ENCODE measurements at places on chromosomes 13 and 19. TPM values are rescaled to one million over a fixed set of nuclear protein-coding genes. Genes with fewer than 3 reads are reported as not detected.

DNA sequence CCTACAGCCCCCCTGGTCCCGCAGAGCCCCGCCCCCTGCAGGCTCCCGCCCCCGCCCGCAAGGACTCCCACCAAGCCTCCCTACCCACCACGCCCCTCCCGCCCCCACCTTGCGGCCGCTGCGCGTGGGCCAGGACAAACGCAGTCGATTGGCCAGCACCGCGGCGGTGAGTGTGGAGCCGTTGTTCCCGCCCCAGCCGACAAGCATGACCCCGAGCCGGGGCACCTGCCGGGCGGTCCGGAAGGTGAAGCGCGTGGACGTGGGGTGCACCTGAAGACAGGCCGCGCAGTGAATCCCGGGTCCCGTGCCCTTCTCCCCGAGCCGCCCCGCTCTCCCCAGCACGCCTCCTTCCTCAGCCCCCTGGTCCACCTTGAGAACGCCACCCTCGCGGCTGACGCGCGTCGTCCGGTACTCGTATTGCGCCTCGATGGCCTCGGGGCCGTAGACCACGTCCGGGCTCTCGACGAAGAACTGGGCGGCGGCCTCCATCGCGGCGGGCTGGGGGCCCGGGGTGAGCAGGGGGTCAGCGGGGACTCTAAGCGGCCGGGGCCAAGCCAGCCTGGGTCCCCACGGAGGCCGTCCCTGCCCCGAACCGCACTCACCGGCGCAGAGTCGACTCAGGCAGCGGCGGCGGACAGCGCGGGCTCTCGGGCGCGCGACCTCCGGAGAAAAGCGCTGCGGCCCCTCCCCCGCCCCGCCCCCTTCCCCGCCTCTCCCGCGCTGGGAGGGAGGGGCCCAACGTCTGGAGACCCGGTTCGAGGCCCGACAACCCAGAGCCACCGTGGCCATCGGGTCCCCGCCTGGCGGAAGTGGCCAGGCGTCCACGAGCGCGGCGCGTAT lies at the start of gene ISYNA1:
Gene ISYNA1, minus strand, starts transcription at position 643 of the 840 bp plus-strand sequence. Its CDS starts 154 bp downstream, at position 489.
- no peaks in the 10 kb centered on the region for H3K27me3 ChIP-seq
- H3K27ac ChIP-seq, result peak within 1 kb of the TSS; percentile 88
- H3K36me3 ChIP-seq, result no peaks in the 10 kb centered on the region

- no peaks in the 10 kb centered on the region for H3K36me3 ChIP-seq
- H3K4me1 ChIP-seq, result peaks cover 6% of the 10 kb centered on the region
- H3K27ac ChIP-seq, result no peak overlapping the region
- DNase-seq, result no peak
Observed at GRCh38 chr19:53903055-53903680, 5.9 kb upstream of the CACNG7 start.

DNA sequence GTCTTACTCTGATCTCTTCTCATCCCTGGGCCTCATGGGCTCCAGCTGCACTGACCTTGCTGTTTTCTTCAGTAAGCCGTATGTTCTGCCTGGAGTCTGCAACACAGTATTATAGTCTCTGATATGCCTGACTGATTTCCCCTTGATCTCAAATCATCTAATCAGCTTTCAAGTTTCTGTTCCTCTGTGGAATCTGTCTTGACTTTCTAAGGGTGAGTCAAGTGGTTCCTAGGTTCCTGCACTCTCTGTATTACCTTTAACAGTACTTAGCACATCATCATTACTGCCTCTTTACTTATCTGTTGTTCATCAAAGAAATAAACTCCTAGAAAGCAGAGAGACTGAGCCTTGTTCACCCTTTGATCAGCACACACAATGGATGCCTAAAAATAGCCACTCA lies 350.7 kb downstream of the LMO7 start:
- H3K36me3 ChIP-seq, result no peaks in the 10 kb centered on the region
- H3K27ac ChIP-seq, result no peak overlapping the region
- H3K27me3 ChIP-seq, result no peaks in the 10 kb centered on the region
- H3K4me3 ChIP-seq, result no peak overlapping the region
- DNase-seq, result no peak

- no peaks in the 10 kb centered on the region for H3K36me3 ChIP-seq
- no peaks in the 10 kb centered on the region for H3K27me3 ChIP-seq
- peaks cover 7% of the 10 kb centered on the region for H3K4me1 ChIP-seq
- peak overlapping the region; percentile 31 for H3K27ac ChIP-seq
- no peak overlapping the region for H3K4me3 ChIP-seq
- DNase-seq, result no peak
Observed at GRCh38 chr13:76822698-76823267, 63.4 kb downstream of the KCTD12 start.

GRCh38 chr13:97307118-97307881 lies 85.2 kb downstream of the MBNL2 start:
- H3K4me1 ChIP-seq, result peaks cover 33% of the 10 kb centered on the region
- no peak overlapping the region for H3K27ac ChIP-seq
- H3K36me3 ChIP-seq, result no peaks in the 10 kb centered on the region
- no peaks in the 10 kb centered on the region for H3K27me3 ChIP-seq
- no peak overlapping the region for H3K4me3 ChIP-seq

The DHX34 gene
- polyA plus RNA-seq, result 6.1 TPM

- no peak overlapping the region for H3K4me3 ChIP-seq
- no peak for DNase-seq
- no peak overlapping the region for H3K27ac ChIP-seq
- H3K4me1 ChIP-seq, result no peaks in the 10 kb centered on the region
- H3K27me3 ChIP-seq, result no peaks in the 10 kb centered on the region
Observed at GRCh38 chr13:71358218-71358617, 508.8 kb downstream of the DACH1 start.

The RNF113B gene
- polyA plus RNA-seq, result not detected

DNA sequence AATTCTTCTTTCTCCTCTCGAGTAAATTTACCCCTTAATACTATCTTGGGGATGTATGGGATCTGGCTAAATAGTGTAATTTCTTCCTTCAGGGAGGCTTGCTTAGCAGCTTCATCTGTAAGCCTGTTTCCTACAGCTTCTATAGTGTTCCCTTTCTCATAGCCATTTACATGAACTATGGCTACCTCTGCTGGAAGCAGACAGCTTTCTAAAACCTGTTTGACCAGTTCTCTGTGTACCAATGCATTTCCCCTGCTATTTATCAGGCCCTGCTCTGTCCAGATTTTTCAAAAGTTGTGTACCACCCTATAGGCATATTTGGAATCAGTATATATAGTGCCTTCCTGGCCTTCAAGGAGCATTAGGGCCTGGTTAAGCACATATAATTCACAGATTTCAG lies 113.6 kb upstream of the PCDH9 start:
- H3K4me3 ChIP-seq, result no peak overlapping the region
- DNase-seq, result no peak
- no peaks in the 10 kb centered on the region for H3K4me1 ChIP-seq
- no peaks in the 10 kb centered on the region for H3K27me3 ChIP-seq
- no peaks in the 10 kb centered on the region for H3K36me3 ChIP-seq

GRCh38 chr13:80923907-80924306 lies 583.0 kb upstream of the SPRY2 start:
- no peak for DNase-seq
- H3K4me1 ChIP-seq, result no peaks in the 10 kb centered on the region
- H3K4me3 ChIP-seq, result no peak overlapping the region
- no peaks in the 10 kb centered on the region for H3K36me3 ChIP-seq
- no peak overlapping the region for H3K27ac ChIP-seq

The KLHL26 gene
- 2.8 TPM for polyA plus RNA-seq

DNA sequence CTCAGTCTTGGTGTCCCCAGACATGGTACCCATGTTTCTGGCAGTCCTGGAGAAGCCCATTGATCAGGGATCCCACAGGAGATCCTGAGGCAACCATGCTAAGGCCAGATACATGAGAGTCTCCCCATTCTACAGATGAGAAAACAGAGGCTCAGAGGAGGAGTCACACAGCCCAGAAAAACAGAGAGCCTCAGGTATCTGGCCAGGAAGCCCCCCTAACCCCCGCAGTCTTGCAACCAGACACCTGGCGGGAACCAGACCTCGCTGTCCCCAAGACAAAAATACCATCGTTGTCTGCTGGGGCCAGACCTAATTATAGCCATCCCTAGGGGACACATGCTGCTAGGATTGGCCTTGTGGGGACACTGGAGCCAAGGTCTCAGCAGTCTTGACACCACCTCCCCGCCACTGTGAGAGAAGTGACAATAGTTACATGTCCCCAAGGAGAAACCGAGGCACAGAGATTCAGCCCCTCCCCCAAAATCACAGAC lies 1.6 kb upstream of the PDE4C start:
- H3K36me3 ChIP-seq, result no peaks in the 10 kb centered on the region
- DNase-seq, result no peak
- no peak overlapping the region for H3K4me3 ChIP-seq
- peaks cover 47% of the 10 kb centered on the region for H3K27me3 ChIP-seq
- H3K4me1 ChIP-seq, result peaks cover 43% of the 10 kb centered on the region

The LCP1 gene
- 8.7 TPM for polyA plus RNA-seq

- H3K4me1 ChIP-seq, result peaks cover 2% of the 10 kb centered on the region
- peaks cover 42% of the 10 kb centered on the region for H3K36me3 ChIP-seq
- H3K4me3 ChIP-seq, result no peak overlapping the region
- DNase-seq, result no peak
Observed at GRCh38 chr13:40764587-40765403, 6.2 kb downstream of the MRPS31 start.

The CLEC4M gene
- polyA plus RNA-seq, result not detected

DNA sequence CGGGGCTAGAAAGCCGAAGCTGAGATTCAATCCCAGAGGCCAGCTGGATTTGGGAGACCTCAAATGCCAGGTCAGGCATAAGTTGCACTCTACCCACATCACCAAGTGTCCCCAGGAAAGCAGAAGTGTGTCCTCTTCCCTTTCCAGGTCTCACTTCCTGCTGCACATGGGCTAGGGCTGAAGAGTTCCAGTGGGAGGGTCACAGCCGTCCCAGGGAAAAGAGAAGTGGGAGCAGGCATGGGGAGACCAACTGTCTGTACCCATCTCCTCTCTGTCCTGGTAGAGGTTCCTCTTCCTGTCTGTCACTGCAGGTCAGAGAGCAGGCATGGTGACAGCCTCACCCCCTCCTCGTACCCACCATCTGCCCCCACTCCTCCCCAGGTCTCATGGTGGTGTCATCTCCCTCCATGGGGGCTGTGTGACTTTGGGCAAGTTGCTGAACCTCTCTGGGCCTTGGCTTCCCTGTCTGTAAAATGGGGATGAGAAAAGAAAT lies 14.8 kb downstream of the AXL start:
- peak; percentile 50 for DNase-seq
- no peak overlapping the region for H3K4me3 ChIP-seq
- no peaks in the 10 kb centered on the region for H3K4me1 ChIP-seq
- peaks cover 3% of the 10 kb centered on the region for H3K36me3 ChIP-seq

- no peaks in the 10 kb centered on the region for H3K36me3 ChIP-seq
- H3K4me1 ChIP-seq, result no peaks in the 10 kb centered on the region
Observed at GRCh38 chr13:79913141-79913827, 427.6 kb downstream of the SPRY2 start.

- H3K27ac ChIP-seq, result peak overlapping the region; percentile 77
- DNase-seq, result peak; percentile 94
- no peak overlapping the region for H3K4me3 ChIP-seq
- no peaks in the 10 kb centered on the region for H3K4me1 ChIP-seq
- H3K36me3 ChIP-seq, result no peaks in the 10 kb centered on the region
Observed at GRCh38 chr13:26460648-26461047, 96.8 kb upstream of the WASF3 start.

The ZNF132 gene
- 1.8 TPM for polyA plus RNA-seq

GRCh38 chr13:42247883-42248282 lies 24.1 kb upstream of the AKAP11 start:
- H3K4me3 ChIP-seq, result no peak overlapping the region
- H3K27ac ChIP-seq, result no peak overlapping the region
- H3K4me1 ChIP-seq, result no peaks in the 10 kb centered on the region
- no peak for DNase-seq
- H3K27me3 ChIP-seq, result no peaks in the 10 kb centered on the region

- peaks cover 97% of the 10 kb centered on the region for H3K36me3 ChIP-seq
- no peak overlapping the region for H3K4me3 ChIP-seq
- no peak overlapping the region for H3K27ac ChIP-seq
- no peaks in the 10 kb centered on the region for H3K27me3 ChIP-seq
Observed at GRCh38 chr19:44232867-44233266, 20.5 kb downstream of the ZNF227 start.

The ANGPTL8 gene
- 10.2 TPM for polyA plus RNA-seq

DNA sequence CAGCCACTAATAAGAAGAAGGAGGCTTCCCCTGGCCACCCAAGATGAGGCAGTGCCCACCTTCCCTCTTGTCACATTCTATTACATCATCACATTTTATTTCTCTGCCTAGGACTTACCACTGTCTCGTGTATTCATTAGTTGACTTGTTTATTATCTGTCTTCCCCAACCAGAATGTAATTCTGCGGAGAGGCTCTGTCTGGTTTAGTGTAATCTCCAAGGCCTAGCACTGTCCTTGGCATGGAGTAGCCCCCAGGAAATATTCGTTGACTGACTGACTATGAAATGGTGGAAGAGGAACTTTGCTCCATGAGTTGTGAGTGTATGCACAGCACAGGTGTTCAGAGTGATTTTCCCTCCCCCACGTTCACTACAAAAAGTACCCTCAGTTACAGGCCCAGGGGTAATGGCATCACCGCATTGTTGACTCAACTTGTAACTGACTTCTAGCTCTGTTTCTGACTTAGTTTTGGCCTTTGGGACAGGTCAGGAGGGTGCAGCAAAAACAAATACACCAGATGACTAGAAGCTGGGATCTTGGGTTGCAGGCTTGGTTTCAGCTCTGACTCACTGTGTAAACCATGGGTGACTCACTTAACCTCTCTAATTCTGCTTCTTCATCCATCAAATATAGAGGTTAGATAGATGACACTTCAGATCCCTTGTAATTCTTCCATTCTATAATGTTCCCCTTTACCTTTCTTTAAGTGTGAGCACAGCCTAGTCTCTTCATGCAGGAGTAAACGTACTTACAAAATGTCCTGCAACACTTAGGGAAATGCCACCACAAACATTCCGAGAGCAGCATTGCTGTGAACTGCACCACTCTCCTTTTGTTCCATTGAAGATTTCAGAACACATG lies 229.7 kb downstream of the KCNRG start:
- no peaks in the 10 kb centered on the region for H3K36me3 ChIP-seq
- H3K27ac ChIP-seq, result no peak overlapping the region
- peaks cover 6% of the 10 kb centered on the region for H3K4me1 ChIP-seq
- DNase-seq, result no peak
- H3K4me3 ChIP-seq, result no peak overlapping the region

The ONECUT3 gene
- not detected for polyA plus RNA-seq

DNA sequence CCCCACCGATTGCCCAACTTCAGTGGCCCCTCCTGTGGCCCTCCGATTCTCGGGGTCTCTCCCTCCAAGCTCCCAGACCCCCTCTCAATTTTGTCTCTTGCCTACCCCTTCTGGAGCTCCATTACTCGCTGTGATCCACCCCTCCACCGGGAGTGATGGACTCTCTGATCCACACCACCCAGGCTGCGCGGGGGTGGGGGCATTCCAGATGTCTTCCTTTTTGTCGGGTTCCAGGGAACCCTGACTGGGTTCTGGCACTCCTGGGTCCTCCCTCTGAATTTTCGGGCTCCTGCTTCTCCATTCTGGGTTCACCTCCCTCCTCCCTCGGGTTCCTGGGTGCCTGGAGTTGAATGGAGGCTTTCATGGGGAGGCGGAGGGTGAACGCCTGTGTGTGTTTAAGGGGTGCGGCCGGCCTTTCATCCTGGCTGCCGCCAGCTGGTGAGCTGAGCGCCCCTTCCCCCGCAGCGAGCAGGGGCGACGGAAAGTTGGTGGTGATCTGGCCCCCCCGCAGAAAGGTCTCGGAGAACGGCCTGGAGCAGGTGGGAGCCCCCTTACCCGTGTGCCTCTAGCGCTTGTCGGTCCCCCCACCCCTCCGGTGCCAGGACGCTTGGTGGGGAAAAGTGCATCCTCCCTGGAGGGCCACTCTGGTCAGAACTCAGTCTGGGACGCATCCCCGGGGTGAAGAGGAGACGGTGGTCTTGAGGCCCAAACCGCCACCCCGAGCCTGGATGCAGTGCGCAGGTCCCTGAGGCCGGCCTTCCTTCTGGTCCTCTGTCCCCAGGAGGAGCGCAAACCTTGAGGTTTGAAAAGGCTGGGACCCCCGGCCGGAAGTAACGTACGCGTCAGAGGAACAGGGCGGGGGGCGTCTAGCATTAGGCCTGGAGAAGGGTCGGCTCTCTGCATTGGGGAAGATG lies 1.6 kb downstream of the MISP3 start:
- no peaks in the 10 kb centered on the region for H3K27me3 ChIP-seq
- peak overlapping the region; percentile 81 for H3K4me3 ChIP-seq
- peak overlapping the region; percentile 89 for H3K27ac ChIP-seq
- DNase-seq, result no peak
- H3K4me1 ChIP-seq, result peaks cover 30% of the 10 kb centered on the region

Measured in heart left ventricle (tissue), 16 donors.